Skeletal muscle tissue (tissue), 5 donors: ENCODE measurements at places on chromosomes 5 and 9. TPM values are rescaled to one million over a fixed set of nuclear protein-coding genes. Genes with fewer than 3 reads are reported as not detected.

Gene FBP2
- total RNA-seq, result 72.5 TPM

Gene GARNL3
- 21.9 TPM for total RNA-seq

Gene LCN12
- not detected for total RNA-seq

Gene WNT8A
- total RNA-seq, result not detected

Gene FSTL4
- total RNA-seq, result 1.0 TPM

Gene NSUN2
- total RNA-seq, result 30.8 TPM

Gene ARHGEF28
- 8.4 TPM for total RNA-seq

Gene SLC4A9
- not detected for total RNA-seq
